ENCODE measurements at places on chromosomes 4 and X.

GRCh38 chrX:146754268-146754667, 55.3 kb upstream of the CXorf51B start:
- DNase-seq, result no peak

DNA sequence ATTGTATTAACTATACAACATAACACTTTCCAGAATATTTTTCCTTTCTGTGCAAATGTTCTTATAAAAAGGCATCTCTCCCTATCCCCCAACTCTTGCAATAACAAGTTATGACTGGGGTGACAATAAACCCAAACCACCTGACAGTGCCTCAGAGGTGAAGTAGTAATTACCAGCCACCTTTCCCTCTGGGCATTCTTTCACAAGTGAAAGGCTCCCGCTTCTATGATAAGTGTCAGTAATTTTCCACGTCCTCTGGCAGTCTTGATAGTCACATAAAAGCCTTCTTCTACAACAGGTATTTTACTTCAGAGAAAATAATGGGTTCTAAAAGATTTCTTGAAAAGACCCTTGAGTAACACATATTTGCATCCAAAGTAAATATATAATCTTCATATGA, 82.7 kb downstream of the MANBA start:
- no peak for DNase-seq

GRCh38 chr4:120053911-120054310, 12.7 kb downstream of the MAD2L1 start:
- no peak for DNase-seq

- no peak for DNase-seq
Measured at GRCh38 chrX:16946971-16947562, 609 bp downstream of the REPS2 start.

DNA sequence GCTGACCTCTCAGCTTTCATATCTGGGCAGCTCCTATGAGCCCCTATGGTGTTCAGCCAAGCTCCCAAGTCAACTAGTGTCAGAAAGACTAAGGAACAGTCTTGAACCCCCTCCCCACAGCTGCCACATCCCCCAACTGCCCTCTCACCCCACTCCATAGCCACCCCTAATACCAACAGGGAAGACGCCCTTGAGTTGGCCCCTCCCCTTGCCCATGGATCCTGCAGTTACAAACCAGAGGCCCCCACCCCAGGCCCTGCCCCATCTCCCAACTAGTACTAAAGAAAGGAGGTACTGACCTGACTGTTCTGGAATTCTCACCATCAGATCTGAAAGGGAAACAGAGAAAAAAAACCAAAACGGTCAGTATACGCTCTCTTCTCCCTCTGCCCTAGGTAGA, 10.2 kb upstream of the IQSEC2 start:
- no peak for DNase-seq

DNA sequence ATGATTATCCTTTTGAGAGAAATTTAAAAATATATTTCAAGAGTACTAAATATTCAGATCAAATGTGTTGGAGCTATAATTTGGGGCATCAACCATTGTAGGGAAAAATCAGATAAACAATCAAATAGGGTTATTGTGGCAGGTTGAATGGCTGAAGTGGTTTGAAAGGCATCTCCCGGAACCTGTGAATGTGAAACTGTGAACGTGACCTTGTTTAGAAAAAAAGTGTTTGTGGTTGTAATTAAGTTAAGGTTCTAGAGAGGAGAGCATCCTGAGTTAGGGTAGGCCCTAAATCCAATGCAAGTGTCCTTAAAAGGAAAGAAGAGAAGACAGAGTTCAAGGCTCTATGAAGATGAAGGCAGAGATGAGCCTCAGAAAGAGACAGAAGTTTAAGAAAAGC, 37.4 kb downstream of the ADGRA3 start:
- DNase-seq, result no peak

DNA sequence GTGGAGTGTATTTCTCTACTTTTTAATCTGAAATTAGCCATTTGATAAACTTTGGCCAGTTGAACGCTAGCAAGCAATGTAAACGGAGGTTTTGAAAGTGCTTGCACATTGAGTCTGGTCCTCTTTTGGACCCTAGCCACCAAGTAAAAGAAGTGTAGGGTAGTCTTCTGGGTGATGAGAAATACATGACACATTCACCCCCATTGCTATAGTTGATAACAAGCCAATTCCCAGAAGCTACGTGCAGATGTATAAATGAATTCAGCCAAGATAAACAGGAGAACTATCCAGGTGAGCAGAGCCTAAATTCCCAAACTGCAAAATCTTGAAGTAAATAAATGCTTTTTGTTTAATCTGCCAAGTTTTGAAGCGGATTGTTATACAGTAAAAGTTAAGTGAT, 965.4 kb upstream of the GRIA3 start:
- no peak for DNase-seq

GRCh38 chr4:3340700-3341083, 47.9 kb downstream of the RGS12 start:
- peak; percentile 2 for DNase-seq

DNA sequence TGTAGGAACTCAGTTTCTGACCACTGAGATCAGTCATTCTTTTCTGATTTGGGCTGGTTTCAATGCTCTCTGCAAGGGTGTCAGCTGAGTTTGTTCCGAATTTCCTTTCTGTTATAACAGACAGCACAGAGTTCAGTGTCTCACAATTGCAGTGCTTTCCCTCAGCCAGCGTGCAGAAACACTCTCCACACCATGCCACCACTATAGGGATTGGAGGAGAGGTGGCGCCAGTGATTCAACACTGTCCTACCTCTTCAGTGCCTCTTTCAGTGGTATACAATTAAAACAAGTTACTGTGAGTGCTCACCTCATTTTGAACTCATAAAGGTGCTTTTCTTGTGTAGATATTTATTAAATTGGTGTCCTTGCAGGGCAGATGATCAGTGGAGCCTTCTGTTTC, 413.2 kb upstream of the CXorf51B start:
- no peak for DNase-seq

GRCh38 chrX:154040307-154040756, 20.6 kb upstream of the IRAK1 start:
- no peak for DNase-seq

DNA sequence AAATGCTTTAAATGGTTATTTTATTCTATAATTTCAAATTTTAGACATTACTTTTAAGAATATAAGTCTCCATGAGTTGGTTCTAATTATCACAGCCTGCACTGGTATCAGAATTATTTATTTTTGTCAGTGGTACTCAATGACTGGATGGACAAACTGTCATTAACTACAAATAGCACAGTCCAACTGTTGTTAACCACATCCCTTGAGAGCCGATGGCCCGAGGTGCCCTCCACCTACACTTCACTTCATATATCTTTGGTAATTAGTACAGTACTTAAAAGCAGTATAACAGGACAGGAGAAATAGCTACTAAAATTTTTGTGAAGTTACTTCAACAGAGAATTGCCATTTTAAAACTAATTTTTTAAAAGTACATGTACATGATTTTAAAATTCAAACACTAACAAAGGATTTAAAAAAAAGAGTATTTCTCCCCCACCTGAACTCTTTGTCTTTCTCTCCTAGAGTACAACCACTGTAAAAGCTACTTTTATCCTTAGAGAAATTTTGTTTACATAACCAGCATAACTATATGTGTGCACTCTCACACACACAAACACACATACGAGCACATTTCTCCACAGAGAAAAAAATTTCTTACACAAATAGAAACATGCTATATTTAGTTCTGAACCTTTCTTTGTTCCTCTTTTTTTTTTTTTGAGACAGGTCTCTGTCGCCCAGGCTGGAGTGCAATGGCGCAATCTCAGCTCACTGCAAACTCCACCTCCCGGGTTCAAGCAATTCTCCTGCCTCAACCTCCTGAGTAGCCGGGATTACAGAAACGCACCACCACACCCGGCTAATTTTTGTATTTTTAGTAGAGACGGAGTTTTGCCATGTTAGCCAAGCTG, 6.5 kb downstream of the TIFA start:
- DNase-seq, result no peak

GRCh38 chr4:140059159-140059558, 94.8 kb downstream of the MAML3 start:
- no peak for DNase-seq

- no peak for DNase-seq
Measured at GRCh38 chr4:7186031-7186430, 6.3 kb upstream of the SORCS2 start.

DNA sequence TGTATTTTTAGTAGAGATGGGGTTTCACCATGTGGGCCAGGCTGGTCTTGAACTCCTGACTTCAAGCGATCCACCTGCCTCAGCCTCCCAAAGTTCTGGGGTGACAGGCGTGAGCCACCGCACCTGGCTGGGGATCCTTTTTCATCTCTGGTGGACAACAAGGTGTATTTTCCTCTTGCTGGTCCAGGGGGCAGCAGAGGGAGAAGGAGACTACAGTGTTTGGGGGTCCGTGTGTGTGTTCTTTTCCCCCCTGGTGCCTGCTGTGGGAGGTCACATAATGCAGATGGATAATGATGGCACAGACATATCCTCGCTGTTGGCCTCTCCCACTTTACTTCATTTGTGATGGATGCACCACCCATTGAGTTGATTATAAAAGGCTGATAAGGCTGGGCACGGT, 39.0 kb upstream of the CD99 start:
- no peak for DNase-seq

GRCh38 chr4:29805245-29805644, 914.9 kb upstream of the PCDH7 start:
- no peak for DNase-seq

- no peak for DNase-seq
Measured at GRCh38 chrX:13599491-13599890, 30.1 kb downstream of the EGFL6 start.

- no peak for DNase-seq
Measured at GRCh38 chr4:14918336-14918735, 83.9 kb upstream of the CPEB2 start.

- no peak for DNase-seq
Measured at GRCh38 chr4:25350561-25350960, 26.5 kb upstream of the ANAPC4 start.

- no peak for DNase-seq
Measured at GRCh38 chr4:185950891-185951290, 118.1 kb upstream of the TLR3 start.

All from NCI-H1417 treated with DMSO at 0.1 percent for 48 hours (cell line).